ENCODE measurements at places on chromosomes 4 and X. TPM values are rescaled to one million over a fixed set of nuclear protein-coding genes. Genes with fewer than 3 reads are reported as not detected.

PI4K2B gene
- total RNA-seq = 43.2 TPM

JADE1 gene
- 31.5 TPM for total RNA-seq

DNA sequence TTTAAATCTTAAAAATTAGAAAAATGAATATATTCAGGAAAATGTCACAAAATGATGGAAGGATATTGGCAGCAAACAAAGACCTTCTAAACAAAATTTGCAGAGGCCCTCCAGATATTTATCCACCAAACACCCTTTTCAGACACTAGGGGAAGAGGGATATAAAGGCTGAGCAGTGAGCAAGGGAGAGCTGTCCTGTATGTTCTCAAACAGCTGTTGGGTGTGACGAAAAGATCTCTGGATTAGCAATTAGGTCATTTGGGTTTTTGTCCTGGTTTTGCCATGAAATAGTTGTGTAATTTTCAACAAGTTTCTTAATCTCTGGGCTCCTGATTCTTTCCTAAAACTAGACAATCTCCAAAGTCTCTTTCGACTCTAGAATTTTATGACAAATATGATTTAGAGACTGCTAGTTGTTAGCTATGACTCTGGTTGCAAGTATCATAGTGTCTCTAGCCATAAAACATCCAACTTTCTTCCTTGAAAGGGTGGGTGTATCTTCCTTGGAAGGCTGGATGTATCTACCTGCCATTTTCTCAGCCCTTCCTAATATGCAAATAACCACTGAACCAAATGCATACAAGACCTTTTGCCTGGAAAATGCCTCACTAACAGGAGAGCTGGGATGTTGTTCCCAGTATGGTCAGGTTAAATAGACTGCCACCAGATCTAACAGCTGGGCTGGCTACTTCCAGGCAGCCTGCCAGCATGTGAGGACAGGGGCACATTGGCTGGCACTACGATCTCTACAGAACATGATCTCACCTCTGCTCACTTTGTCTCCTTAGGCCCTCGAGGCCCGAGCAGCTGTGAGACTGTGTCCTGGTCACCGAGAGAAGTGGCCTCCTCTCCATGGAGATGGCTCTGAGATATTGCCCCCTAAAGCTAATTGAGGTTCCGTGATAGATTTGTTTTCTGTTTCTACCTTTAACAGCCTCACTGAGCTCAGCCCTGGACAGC is 225.5 kb upstream of the JADE1 start:
- no peaks in the 10 kb centered on the region for H3K4me1 ChIP-seq
- DNase-seq = no peak
- peaks cover 3% of the 10 kb centered on the region for H3K27me3 ChIP-seq
- H3K27ac ChIP-seq = no peak overlapping the region
- no peaks in the 10 kb centered on the region for H3K36me3 ChIP-seq

TMEM150C gene
- not detected for total RNA-seq

DNA sequence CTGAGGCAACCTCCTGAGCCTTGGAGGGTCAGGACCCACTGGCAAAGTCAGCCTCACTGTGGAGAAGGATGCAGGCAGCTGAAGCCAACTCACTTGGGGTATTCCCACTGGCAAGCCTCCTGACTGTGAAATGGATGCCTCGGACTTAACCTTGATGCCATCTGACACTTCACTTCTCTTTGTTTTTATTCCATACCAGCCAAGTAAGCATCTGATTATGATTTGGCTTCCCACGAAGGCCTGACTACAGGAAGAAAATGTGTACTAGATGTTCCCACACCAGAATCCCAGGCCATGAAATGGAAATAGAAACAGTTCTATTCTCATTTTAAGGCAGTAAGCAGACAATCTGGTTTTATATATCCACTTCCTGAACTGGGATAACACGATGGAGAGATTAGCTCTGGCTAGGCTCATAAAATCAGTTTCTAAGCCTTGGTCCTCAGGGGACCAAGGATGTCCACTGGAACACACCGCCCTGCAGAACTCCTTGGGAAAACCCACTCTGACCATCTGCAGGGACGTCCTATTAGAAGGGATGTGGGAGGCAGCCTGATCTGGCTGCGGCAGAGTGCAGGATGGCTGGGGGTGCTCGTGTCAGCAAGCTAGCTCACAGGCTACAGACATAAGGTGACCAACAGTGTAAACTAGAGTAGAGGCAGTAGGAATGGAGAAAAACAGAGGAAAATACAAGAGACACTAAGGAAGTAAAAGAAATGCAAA is 89.3 kb downstream of the TSPAN5 start:
- no peak for DNase-seq
- H3K4me3 ChIP-seq = no peak overlapping the region
- no peak overlapping the region for H3K27ac ChIP-seq
- peaks cover 36% of the 10 kb centered on the region for H3K4me1 ChIP-seq

HSD17B10 gene
- 135 TPM for total RNA-seq

SLC4A4 gene
- 0.06 TPM for total RNA-seq

- no peak overlapping the region for H3K27ac ChIP-seq
- no peak for DNase-seq
- no peaks in the 10 kb centered on the region for H3K36me3 ChIP-seq
- H3K4me1 ChIP-seq = peaks cover 6% of the 10 kb centered on the region
- no peak overlapping the region for H3K4me3 ChIP-seq
- H3K27me3 ChIP-seq = no peaks in the 10 kb centered on the region
These were observed 31.2 kb upstream of the GYPA start for GRCh38 chr4:144171697-144172096.

MUC7 gene
- total RNA-seq = not detected

DNA sequence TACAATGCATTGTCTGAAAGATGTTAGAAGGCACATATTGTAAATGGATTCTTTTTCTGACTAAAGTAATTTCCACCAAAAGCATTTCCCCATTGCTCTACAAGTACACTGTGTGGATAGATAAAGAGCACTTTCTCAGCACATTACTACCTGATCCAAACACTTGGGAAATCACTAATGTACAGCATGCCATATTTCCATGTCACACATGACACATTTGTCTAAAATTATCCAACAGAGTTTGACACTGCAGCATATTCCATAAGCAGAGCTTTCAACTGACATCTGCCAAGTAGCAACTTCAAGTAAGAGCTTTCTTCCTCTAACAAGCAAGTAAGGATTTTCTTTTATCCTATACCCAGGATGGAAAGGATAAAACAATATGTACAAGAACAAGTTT is 49.5 kb downstream of the REELD1 start:
- no peaks in the 10 kb centered on the region for H3K27me3 ChIP-seq
- no peak overlapping the region for H3K4me3 ChIP-seq
- no peak overlapping the region for H3K27ac ChIP-seq
- H3K4me1 ChIP-seq = no peaks in the 10 kb centered on the region
- H3K36me3 ChIP-seq = no peaks in the 10 kb centered on the region

GRCh38 chr4:164438321-164438720 is 315.6 kb upstream of the SMIM31 start:
- no peak overlapping the region for H3K27ac ChIP-seq
- peaks cover 4% of the 10 kb centered on the region for H3K27me3 ChIP-seq
- no peak overlapping the region for H3K4me3 ChIP-seq
- H3K4me1 ChIP-seq = no peaks in the 10 kb centered on the region
- no peaks in the 10 kb centered on the region for H3K36me3 ChIP-seq

- H3K27ac ChIP-seq = no peak overlapping the region
- H3K27me3 ChIP-seq = peaks cover 71% of the 10 kb centered on the region
- no peak for DNase-seq
- H3K4me1 ChIP-seq = peaks cover 16% of the 10 kb centered on the region
- no peaks in the 10 kb centered on the region for H3K36me3 ChIP-seq
- H3K4me3 ChIP-seq = no peak overlapping the region
These were observed 133.8 kb downstream of the PALLD start for GRCh38 chr4:168630445-168631187.

- no peak for DNase-seq
- no peaks in the 10 kb centered on the region for H3K27me3 ChIP-seq
- peaks cover 18% of the 10 kb centered on the region for H3K36me3 ChIP-seq
- H3K4me3 ChIP-seq = peak overlapping the region; percentile 87
- H3K27ac ChIP-seq = peak overlapping the region; percentile 99
These were observed 1.3 kb downstream of the USP9X start for GRCh38 chrX:41086627-41086932.

SERTM2 gene
- not detected for total RNA-seq

IL13RA1 gene
- total RNA-seq = 0.42 TPM

DNA sequence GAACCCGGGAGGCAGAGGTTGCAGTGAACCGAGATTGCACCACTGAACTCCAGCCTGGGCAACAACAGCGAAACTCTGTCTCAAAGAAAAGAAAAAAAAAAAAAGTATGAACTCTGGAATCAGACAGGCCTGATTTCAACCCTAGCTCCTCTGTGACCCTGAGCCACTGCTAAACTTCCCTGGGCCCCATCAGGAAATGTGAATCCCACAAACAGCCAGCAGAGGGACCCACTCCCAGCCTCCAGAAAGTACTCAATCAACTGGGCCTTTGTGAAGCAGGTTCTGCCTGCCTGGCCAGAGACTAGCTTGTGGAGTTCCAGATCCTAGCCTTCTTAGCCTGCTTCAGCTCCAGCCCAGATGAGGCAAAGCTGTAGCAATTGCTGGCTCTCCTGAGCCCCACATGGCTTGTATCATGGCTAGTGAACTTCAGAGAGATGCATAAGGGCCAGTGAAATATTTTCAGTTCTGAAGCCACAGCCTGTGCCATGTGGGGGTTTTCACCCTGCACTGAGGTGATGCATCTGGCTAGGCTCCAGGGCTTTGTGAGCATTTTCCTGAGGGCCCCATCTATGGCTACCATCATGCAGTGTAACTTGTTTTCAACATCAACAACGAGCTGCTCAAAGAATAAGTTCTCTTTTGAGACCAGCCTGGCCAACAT is 7.2 kb upstream of the IDS start:
- peaks cover 3% of the 10 kb centered on the region for H3K27me3 ChIP-seq
- no peak overlapping the region for H3K4me3 ChIP-seq
- H3K36me3 ChIP-seq = no peaks in the 10 kb centered on the region
- peak; percentile 36 for DNase-seq
- H3K4me1 ChIP-seq = peaks cover 36% of the 10 kb centered on the region

PRDM5 gene
- total RNA-seq = 1.4 TPM
